ENCODE measurements at places on chromosomes 7 and 10.

DNA sequence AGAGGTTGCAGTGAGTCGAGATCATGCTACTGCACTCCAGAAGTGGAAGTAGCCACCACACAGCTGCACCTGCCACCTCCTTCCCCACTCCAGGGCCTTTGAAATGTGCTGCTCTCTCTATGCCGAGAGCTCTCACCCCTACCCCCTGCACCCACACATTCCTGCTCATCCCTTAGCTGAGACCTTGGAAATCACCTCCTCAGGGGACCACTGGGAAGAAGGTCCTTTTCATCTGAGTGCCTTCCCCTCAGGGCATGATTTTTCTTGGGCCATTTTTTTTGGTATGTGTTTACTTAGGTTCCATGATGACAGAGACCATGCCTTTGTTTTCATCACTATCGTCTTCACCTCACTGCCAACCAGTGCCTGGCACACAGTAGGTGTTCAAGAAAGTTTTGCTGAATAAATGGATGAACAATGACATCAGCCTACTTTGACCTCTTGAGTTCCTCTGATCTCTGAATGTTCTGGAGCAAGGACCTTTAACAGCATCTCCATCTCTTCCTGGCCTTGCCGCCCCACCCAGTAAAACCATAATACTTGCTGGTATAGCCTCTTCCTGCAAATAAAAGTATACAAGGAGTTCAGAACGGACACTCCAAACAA, 166.6 kb upstream of the KLF14 start:
- H3K27me3 ChIP-seq, result no peaks in the 10 kb centered on the region
- H3K27ac ChIP-seq, result no peak overlapping the region
- no peak overlapping the region for H3K4me3 ChIP-seq
- DNase-seq, result no peak
- H3K36me3 ChIP-seq, result no peaks in the 10 kb centered on the region
- H3K4me1 ChIP-seq, result no peaks in the 10 kb centered on the region

GRCh38 chr7:33076737-33077136, 14.2 kb upstream of the NT5C3A start:
- H3K4me1 ChIP-seq, result peaks cover 8% of the 10 kb centered on the region
- H3K27ac ChIP-seq, result no peak overlapping the region
- no peaks in the 10 kb centered on the region for H3K36me3 ChIP-seq

DNA sequence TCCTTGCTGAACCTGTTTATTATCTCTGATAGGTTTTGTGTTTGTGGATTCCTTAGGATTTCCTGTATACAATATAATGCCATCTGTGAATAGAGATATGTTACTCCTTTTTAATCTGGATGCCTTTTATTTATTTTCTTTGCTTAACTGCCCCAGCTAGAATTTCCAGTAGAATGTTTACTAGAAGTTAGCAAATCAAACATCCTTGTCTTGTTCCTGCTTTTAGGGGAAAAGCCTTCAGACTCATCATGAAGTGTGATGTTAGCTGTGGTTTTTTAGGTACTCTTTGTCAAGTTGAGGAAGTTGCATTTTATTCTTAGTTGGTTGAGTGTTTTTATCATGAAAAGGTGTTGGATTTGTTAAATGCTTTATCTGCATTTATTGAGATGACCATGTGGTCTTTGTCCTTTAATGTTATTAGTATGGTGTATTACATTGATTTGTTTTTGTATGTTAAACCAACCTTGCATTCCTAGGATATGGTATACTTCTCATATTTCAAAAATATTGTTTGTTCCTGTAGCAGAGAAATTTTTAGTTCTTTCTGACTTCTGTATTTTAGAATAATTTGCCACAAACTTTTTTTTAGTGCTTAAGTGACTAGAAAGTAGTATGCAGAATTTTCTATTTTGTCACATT, 24.3 kb downstream of the PPP2R2D start:
- no peak for DNase-seq
- peaks cover 7% of the 10 kb centered on the region for H3K36me3 ChIP-seq
- no peaks in the 10 kb centered on the region for H3K4me1 ChIP-seq
- H3K4me3 ChIP-seq, result no peak overlapping the region
- no peaks in the 10 kb centered on the region for H3K27me3 ChIP-seq
- no peak overlapping the region for H3K27ac ChIP-seq

GRCh38 chr10:5123886-5124285, 29.7 kb downstream of the AKR1C3 start:
- DNase-seq, result no peak
- H3K27ac ChIP-seq, result no peak overlapping the region
- no peaks in the 10 kb centered on the region for H3K4me1 ChIP-seq
- no peaks in the 10 kb centered on the region for H3K27me3 ChIP-seq
- no peaks in the 10 kb centered on the region for H3K36me3 ChIP-seq

DNA sequence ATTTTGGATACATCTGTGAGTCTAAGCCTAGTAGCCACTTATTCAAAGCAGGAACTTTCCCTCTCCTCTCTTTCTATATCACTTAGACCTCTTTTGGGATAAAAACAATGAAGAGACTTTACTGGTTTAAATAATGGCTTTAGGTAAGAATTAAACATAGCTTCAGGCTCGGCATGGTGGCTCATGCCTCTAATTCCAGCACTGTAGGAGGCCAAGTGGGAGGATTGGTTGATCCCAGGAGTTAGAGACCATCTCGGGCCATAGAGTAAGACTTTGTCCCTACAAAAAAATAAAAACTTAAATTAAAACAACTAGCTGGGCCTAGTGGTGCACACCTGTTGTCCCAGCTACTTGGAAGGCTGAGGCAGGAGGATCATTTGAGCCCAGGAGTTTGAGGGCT, 304.3 kb downstream of the THSD7A start:
- no peak overlapping the region for H3K27ac ChIP-seq
- H3K4me1 ChIP-seq, result no peaks in the 10 kb centered on the region
- H3K4me3 ChIP-seq, result no peak overlapping the region
- no peaks in the 10 kb centered on the region for H3K27me3 ChIP-seq
- H3K36me3 ChIP-seq, result no peaks in the 10 kb centered on the region

- DNase-seq, result no peak
- no peaks in the 10 kb centered on the region for H3K36me3 ChIP-seq
- H3K27ac ChIP-seq, result no peak overlapping the region
- H3K27me3 ChIP-seq, result no peaks in the 10 kb centered on the region
- no peaks in the 10 kb centered on the region for H3K4me1 ChIP-seq
Observed at GRCh38 chr7:2170576-2171521, 61.9 kb downstream of the MAD1L1 start.

DNA sequence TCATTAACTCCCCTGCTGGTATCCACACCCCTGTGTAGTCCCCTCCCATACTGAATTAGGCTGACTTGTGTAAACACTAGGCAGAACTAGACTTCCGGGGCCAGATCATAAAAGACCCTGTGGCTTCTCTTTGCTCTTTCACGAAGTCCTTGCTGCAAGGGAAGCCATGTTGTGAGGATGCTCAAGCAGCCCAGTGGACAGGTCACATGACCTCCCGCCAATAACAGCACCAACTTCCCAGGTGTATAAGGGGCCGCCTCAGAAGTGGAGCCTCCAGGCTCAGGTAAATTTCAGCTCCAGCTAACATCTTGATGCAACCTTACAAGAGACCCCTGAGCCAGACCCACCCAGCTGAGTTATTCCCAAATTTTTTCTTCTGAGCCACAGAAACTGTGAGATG, 11.3 kb upstream of the FOXK1 start:
- no peaks in the 10 kb centered on the region for H3K36me3 ChIP-seq
- H3K27me3 ChIP-seq, result no peaks in the 10 kb centered on the region
- no peaks in the 10 kb centered on the region for H3K4me1 ChIP-seq
- no peak overlapping the region for H3K4me3 ChIP-seq

- no peak overlapping the region for H3K27ac ChIP-seq
- no peaks in the 10 kb centered on the region for H3K36me3 ChIP-seq
- H3K27me3 ChIP-seq, result no peaks in the 10 kb centered on the region
- H3K4me1 ChIP-seq, result no peaks in the 10 kb centered on the region
- no peak overlapping the region for H3K4me3 ChIP-seq
- no peak for DNase-seq
Observed at GRCh38 chr7:27840760-27841364, 100.9 kb downstream of the TAX1BP1 start.

GRCh38 chr7:42053834-42054233, 183.2 kb downstream of the GLI3 start:
- no peaks in the 10 kb centered on the region for H3K36me3 ChIP-seq
- no peaks in the 10 kb centered on the region for H3K4me1 ChIP-seq
- no peak for DNase-seq

GRCh38 chr7:96998744-96999143, 6.6 kb upstream of the DLX6 start:
- no peaks in the 10 kb centered on the region for H3K36me3 ChIP-seq
- DNase-seq, result no peak
- H3K4me3 ChIP-seq, result no peak overlapping the region
- no peaks in the 10 kb centered on the region for H3K4me1 ChIP-seq
- no peaks in the 10 kb centered on the region for H3K27me3 ChIP-seq

- no peaks in the 10 kb centered on the region for H3K27me3 ChIP-seq
- DNase-seq, result no peak
Observed at GRCh38 chr7:106807474-106807873, 57.6 kb upstream of the PIK3CG start.

GRCh38 chr10:93178226-93178625, 104.5 kb downstream of the CYP26A1 start:
- no peaks in the 10 kb centered on the region for H3K36me3 ChIP-seq
- H3K27ac ChIP-seq, result no peak overlapping the region
- DNase-seq, result no peak
- no peaks in the 10 kb centered on the region for H3K27me3 ChIP-seq

- peak; percentile 43 for DNase-seq
- no peak overlapping the region for H3K4me3 ChIP-seq
- no peaks in the 10 kb centered on the region for H3K27me3 ChIP-seq
- no peak overlapping the region for H3K27ac ChIP-seq
- peaks cover 27% of the 10 kb centered on the region for H3K36me3 ChIP-seq
- H3K4me1 ChIP-seq, result no peaks in the 10 kb centered on the region
Observed at GRCh38 chr7:128322040-128322643, 21.6 kb downstream of the RBM28 start.

- H3K4me1 ChIP-seq, result no peaks in the 10 kb centered on the region
- no peak for DNase-seq
- H3K27ac ChIP-seq, result no peak overlapping the region
- H3K4me3 ChIP-seq, result no peak overlapping the region
- no peaks in the 10 kb centered on the region for H3K36me3 ChIP-seq
- no peaks in the 10 kb centered on the region for H3K27me3 ChIP-seq
Observed at GRCh38 chr7:20574784-20575720, 40.4 kb upstream of the ABCB5 start.

- no peak overlapping the region for H3K4me3 ChIP-seq
- H3K36me3 ChIP-seq, result no peaks in the 10 kb centered on the region
- H3K27me3 ChIP-seq, result no peaks in the 10 kb centered on the region
- peaks cover 18% of the 10 kb centered on the region for H3K4me1 ChIP-seq
Observed at GRCh38 chr10:72173619-72174296, 42.1 kb upstream of the ANAPC16 start.

GRCh38 chr7:118312966-118313365, 88.5 kb downstream of the ANKRD7 start:
- H3K36me3 ChIP-seq, result no peaks in the 10 kb centered on the region
- peaks cover 25% of the 10 kb centered on the region for H3K4me1 ChIP-seq
- DNase-seq, result no peak
- no peaks in the 10 kb centered on the region for H3K27me3 ChIP-seq

DNA sequence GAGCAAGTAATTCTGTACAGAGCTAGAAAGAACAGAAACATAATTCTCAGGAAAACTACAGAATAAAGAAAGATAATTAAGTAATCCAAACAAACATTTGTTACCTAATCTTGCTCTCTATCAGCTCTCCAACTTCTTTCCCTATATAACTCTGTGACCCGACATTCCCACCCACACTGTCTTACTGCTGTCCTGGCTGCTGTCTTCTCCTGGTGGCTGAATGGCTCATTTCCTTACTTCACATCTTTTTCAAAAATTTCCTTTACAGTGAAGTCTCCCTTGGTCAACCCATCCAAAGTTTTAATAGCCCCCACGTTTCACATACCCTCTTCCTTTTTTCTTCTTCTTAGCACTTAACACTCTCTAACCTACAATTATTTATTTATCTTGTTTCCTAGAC, 64.0 kb downstream of the HYCC1 start:
- H3K36me3 ChIP-seq, result no peaks in the 10 kb centered on the region
- no peaks in the 10 kb centered on the region for H3K27me3 ChIP-seq
- no peak for DNase-seq
- no peak overlapping the region for H3K4me3 ChIP-seq
- no peak overlapping the region for H3K27ac ChIP-seq
- H3K4me1 ChIP-seq, result no peaks in the 10 kb centered on the region

DNA sequence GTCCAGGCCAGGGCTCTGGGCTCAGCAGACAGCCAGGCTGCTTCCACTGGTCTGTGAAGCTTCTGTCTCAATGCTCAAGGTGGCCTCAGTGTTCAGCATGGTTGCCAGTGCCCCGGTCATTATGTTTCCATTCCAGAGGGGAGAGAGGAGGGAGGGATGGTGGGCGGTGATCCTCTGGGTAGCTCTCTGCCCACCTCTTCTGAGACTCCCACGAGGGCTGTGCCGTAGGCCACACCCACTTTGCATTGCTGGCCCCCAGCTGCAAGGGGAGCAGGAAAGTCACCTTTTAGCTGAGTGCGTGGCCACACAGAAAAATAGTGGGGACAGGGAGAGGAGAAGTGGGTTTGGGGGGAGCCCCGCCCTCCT, 42.5 kb downstream of the FOXK1 start:
- no peaks in the 10 kb centered on the region for H3K27me3 ChIP-seq
- DNase-seq, result peak; percentile 14
- H3K4me1 ChIP-seq, result no peaks in the 10 kb centered on the region
- H3K27ac ChIP-seq, result peak overlapping the region; percentile 69
- no peaks in the 10 kb centered on the region for H3K36me3 ChIP-seq

GRCh38 chr7:130941322-130942210, 207.6 kb upstream of the KLF14 start:
- no peak overlapping the region for H3K27ac ChIP-seq
- no peak for DNase-seq
- H3K4me3 ChIP-seq, result no peak overlapping the region
- H3K27me3 ChIP-seq, result no peaks in the 10 kb centered on the region
- H3K36me3 ChIP-seq, result no peaks in the 10 kb centered on the region

- H3K27me3 ChIP-seq, result no peaks in the 10 kb centered on the region
- H3K27ac ChIP-seq, result peak overlapping the region; percentile 73
- no peaks in the 10 kb centered on the region for H3K36me3 ChIP-seq
- peak overlapping the region; percentile 48 for H3K4me3 ChIP-seq
- no peak for DNase-seq
- H3K4me1 ChIP-seq, result peaks cover 3% of the 10 kb centered on the region
Observed at GRCh38 chr10:26438534-26439341, 597 bp downstream of the APBB1IP start.

GRCh38 chr7:92982928-92983327, 134.9 kb downstream of the SAMD9 start:
- no peak overlapping the region for H3K4me3 ChIP-seq
- no peaks in the 10 kb centered on the region for H3K27me3 ChIP-seq
- no peak overlapping the region for H3K27ac ChIP-seq
- H3K4me1 ChIP-seq, result no peaks in the 10 kb centered on the region

- H3K4me1 ChIP-seq, result no peaks in the 10 kb centered on the region
- H3K4me3 ChIP-seq, result no peak overlapping the region
- peaks cover 61% of the 10 kb centered on the region for H3K27me3 ChIP-seq
- no peak for DNase-seq
Observed at GRCh38 chr10:133342942-133343341, 4.2 kb upstream of the PRAP1 start.

All from MM.1S (cell line).